ENCODE measurements at places on chromosomes 5 and 9.
A peak's percentile ranks its signal among the peaks of the same experiment; 100 is the strongest.

GRCh38 chr9:102035929-102036328 lies 297.5 kb upstream of the GRIN3A start:
- DNase-seq: no peak

- DNase-seq: no peak
Measured at GRCh38 chr9:69086769-69087168, 51.2 kb downstream of the FXN start.

GRCh38 chr5:73263001-73263710 lies 90.2 kb downstream of the TMEM174 start:
- no peak for DNase-seq

DNA sequence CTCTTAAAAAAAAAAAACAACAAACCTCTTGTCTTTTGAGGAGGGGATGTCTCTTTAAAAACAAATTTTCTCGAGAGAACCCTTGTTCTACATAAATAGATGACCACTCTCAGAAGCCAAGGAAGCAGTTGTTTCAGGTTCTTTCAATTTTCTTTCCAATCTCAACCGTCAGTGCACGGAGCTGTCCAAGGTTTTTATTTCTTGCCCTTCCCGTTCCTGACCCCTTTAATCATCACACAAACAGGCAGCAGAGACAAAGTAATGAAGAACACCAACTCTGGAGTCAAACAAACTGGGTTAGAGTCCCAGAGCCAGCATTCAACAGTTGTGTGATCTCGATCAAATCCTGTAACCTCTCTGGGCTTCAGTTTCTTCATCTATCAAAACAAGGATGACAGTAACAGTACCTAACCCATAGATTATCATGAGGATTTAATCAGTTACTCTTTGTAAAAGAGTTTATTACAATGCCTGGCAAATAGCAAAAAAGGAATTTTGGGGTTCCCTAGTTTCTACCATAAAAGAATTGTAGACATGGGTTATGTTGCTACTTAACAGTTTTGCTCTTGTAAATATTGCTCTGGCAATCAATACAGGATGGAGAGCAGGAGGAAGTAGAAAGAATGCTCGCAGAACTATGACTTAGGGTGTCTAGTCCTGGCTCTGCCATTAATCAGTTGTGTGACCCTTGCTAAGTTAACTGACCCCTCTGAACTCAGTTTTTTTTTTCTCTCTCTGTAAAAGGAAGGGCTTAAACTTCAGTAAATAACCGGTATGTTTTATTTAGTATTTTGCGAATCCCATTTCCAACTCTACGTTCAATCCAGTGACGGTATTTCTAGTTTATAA lies 1.0 kb upstream of the NIM1K start:
- DNase-seq: peak; percentile 41

- DNase-seq: peak; percentile 88
Measured at GRCh38 chr9:96344458-96345180, 38.9 kb downstream of the SLC35D2 start.

- DNase-seq: no peak
Measured at GRCh38 chr5:72356361-72356760, 36.2 kb downstream of the PTCD2 start.

- DNase-seq: peak; percentile 50
Measured at GRCh38 chr9:95980262-95981125, 105.0 kb downstream of the ERCC6L2 start.

DNA sequence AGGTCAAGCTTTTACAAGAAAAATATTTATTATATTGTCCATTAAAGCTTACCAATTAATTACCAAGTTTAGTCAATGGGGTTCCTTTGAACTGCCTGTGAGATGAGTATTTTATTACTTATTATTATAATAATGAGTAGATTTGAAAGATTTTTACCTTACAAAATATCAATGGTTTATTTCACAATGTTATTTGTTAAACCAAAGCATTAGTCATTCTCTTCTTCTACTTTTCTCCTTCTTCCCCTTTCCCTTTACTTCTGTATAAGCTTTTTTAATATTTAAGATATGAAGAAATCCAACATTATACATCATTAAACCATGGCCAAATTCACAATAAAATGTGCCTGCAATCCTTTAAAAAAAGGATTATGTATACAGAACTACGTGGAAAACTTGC lies 369.5 kb downstream of the ARL15 start:
- no peak for DNase-seq

GRCh38 chr5:110496276-110496675 lies 230.2 kb downstream of the TMEM232 start:
- DNase-seq: no peak
